ENCODE measurements at places on chromosomes 7 and 10. TPM values are rescaled to one million over a fixed set of nuclear protein-coding genes. Genes with fewer than 3 reads are reported as not detected.

The SLC26A3 gene
- total RNA-seq, result not detected

The CPED1 gene
- total RNA-seq, result not detected

The DNA2 gene
- total RNA-seq, result 10.1 TPM

The RGR gene
- not detected for total RNA-seq

The ARHGEF35 gene
- total RNA-seq, result 0.34 TPM

The FXYD4 gene
- total RNA-seq, result not detected

The FLNC gene
- 7.3 TPM for total RNA-seq

The OR2F2 gene
- not detected for total RNA-seq

The HSPA12A gene
- total RNA-seq, result 11.5 TPM

The BET1 gene
- total RNA-seq, result 30.3 TPM

The CNNM1 gene
- 21.9 TPM for total RNA-seq

The GBX1 gene
- not detected for total RNA-seq

The ZPBP gene
- not detected for total RNA-seq

The NRP1 gene
- 93.9 TPM for total RNA-seq
